ENCODE measurements at places on chromosomes 5 and 9.

GRCh38 chr5:102411-103043 lies 10.6 kb downstream of the PLEKHG4B start:
- DNase-seq: no peak

DNA sequence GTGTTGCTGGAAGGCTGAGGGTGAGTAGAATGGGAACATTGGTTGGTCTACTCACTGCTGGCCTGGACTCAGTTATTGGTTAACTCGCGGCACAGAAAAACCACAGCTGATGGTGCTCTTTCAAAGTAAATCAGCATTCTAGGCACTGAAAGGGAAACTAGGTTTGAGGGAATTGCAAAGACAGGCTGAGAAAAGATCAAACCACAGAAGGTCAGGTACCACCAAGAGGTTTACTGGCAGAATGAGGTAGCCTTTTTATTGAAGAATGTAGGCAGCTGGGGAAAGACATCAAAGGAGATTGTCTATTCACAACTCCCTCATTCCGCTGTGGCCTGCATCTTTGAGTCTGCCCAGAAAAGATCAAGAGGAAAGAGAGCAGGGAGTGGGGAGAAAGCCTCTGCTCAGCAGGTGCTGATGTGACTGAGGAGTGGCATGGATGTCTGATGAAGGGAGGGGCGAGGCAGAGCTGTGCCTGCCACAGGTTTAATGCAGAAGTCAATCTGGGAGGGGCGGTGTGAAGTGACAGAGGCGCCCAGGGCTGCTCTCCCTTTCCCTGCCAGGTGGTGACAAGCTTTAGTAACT lies 255.5 kb downstream of the MAN2A1 start:
- DNase-seq: no peak

DNA sequence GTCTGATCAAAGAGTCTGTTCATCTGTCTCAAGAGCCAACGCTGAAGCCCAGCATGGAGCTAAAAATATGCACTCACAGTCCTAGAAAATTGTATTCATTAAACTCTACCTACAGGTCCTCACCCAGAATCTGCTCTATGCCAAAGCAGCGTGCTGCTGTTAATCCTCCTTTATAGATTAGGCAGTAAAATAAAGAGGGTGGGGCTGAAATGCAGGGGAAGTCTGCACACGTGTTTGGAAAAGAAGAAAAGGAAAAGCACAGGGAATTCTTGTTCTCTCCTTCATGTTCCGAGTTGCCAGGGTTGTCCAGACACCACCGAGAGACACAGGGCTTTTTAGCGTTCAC lies 121.4 kb upstream of the TMEM161B start:
- no peak for DNase-seq

- DNase-seq: no peak
These were observed 8.3 kb downstream of the AHRR start for GRCh38 chr5:329768-330167.

DNA sequence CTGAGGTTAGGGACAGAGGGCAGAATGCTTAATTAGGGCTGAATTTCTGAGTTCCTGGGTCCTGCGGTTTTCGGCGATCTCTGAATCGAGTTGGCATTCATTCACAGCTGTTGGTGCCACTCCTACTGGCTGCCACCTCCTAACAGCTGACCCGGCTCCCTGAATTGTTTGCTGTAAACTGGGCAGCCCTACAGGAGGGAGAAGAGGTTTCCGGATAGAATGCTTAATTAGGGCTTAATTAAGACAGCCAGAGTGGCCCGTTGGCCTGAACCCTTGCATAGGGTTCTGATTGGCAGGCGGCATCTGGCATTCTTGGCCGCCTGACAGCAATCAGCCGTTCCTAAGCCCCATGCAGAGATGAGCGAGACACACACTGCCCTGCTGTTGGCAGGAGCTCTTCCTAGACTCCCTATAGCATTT lies 25.7 kb downstream of the FRMPD1 start:
- DNase-seq: no peak

DNA sequence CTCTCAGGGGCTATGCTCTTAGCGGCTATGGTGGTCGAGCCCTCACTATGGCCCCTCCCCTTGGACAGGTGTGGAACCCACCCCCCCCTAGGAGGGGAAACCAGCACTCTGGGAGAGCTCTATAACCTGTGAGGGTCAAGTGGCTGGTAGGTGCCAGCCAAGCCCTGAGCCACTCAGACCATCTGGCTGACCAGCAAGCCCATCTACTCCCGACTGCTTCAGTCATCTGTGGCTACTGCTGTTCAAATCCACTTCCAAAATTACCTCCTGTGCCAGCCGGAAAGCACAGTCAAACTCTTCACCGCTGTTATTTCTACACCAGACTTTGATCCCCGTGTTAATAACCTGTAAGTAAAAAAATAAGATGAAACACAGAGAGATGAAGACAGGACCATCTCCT lies 28.5 kb downstream of the NSUN2 start:
- DNase-seq: no peak

DNA sequence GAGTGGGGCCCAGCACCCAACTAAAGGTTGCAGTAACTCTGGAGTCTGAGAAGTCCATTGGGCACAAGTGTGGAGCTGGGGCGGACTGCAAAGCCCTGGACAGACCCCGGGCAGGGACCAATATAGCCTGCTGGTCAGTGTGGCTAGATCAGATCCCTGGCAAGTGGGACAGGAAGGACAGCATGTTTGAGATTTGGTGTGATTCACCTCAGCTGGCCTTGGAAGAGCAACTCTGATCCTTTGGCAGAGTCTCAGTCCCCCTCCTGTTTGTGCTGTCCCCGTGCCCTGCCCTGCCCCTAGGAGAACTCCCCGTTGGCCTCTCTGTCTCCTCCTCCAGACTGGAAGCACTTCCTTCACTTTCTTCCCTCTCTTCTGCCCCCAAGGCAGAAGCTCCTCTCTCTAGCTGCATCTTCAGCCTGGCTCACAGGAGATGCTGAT lies 255.3 kb downstream of the FSTL4 start:
- DNase-seq: no peak

DNA sequence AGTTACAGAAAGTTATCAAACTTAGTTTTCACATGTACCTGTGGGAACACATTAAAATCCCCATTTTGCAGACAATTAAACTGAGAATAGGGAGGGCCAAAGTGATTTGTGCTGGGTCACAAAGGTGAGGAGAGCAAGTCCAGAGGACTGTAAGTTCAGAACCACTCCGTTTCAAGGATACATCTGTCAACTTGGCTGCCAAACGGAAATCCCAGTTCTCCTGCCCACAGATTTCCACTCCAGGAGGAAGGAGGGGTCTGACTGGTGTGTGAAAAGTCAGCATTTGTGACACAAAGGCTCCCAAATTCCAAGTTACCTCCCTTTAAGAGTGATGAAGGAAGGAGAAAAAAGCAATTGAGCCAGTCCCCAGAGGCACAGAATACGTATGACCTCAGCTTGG lies 42.3 kb downstream of the PRELID2 start:
- DNase-seq: no peak

GRCh38 chr9:126791406-126792230 lies 13.2 kb upstream of the ZBTB43 start:
- DNase-seq: no peak

- DNase-seq: no peak
These were observed 43.6 kb upstream of the SMIM32 start for GRCh38 chr5:136236479-136237083.

DNA sequence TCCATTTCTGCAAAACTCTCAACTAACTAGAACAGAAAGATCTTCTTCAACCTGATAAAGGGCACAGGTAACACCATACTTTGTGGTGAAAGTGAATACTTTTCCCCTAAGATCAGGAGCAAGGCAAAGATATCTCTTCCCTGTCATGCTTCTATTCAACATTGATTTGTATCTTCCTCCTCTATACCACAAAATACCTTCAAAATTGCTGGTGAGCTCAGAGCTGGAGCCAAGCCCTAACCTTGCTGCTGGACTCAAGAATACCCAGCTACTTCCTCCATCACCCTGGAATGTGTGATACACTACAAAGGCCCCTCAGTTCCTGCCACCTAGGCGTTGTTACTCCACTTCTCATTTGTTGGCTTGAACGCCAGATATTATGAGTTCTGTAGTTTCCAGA lies 499.0 kb downstream of the ACTL7B start:
- DNase-seq: no peak

- DNase-seq: no peak
These were observed 3.6 kb downstream of the MGAT4B start for GRCh38 chr5:179802950-179803562.

- no peak for DNase-seq
These were observed 272.3 kb downstream of the MRPS30 start for GRCh38 chr5:45081082-45081481.

- no peak for DNase-seq
These were observed 116.0 kb upstream of the IRX2 start for GRCh38 chr5:2867373-2867933.

GRCh38 chr5:100576217-100576751 lies 41.1 kb downstream of the FAM174A start:
- no peak for DNase-seq

DNA sequence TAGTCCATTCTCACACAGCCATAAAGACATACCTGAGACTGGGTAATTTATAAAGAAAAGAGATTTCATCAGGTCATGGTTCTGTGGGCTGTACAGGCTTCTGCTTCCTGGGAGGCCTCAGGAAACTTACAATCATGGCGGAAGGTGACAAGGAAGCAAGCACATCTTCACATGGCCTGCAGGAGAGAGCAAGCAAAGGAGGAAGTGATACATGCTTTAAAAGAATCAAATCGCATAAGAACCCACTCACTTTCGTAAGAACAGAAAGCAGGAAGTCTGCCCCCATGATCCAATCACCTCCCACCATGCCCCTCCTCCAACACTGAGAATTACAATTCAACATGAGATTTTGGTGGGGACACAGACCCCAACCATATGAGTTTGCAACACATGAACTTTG lies 5.1 kb upstream of the FBXO38 start:
- DNase-seq: no peak

GRCh38 chr9:105621001-105621400 lies 41.3 kb upstream of the TAL2 start:
- no peak for DNase-seq

DNA sequence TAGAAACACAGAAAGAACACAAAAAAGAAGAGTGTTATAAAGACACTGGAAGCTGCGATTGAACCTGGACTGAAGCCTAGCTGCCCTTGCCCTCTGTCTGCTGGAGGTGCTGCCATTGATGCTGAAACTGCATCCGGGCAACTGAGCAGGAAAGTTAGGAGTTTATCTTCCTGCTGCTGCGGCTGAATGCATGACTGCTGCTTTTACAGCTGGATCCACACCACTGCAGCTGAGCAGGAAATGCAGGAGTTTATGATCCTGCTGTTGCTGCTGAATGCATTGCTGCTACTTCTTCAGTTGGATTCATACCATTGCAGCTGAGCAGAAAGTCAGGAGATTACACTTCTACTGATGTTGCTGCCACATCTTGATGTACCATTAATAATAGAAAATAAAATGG lies 21.8 kb upstream of the JAKMIP2 start:
- no peak for DNase-seq

GRCh38 chr9:37295796-37296195 lies 126.7 kb upstream of the GRHPR start:
- DNase-seq: no peak

DNA sequence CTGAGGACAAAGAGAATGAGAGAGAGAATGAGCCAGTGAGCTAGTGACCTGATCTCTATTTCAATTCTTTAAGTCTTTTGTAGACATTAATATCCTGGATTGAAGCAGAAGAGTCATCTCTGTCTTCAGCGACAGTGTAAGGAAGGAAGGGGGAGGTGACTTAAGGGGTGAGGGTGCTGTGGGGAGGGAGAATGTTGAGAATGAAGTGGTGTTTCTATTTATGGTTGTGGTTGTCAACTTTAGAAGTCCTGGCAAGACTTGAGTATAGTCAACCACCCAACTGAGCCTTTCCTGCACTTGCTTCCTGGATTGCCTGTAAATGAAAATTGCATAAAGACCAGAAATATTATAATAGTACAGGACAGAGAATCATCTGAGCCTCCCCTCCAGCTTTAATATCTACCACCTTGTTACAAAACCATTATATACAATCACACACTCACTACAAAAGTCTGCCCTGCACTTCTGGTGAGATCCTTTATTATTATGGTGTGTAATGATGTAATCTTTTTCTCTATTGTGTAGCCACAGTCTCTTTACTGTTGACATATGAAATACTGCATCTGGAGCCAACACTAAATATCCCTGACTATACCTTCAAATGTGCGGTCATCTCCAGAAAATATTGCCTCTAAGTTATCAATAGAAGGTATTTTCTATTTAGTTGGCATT lies 91.7 kb downstream of the NTRK2 start:
- DNase-seq: no peak

DNA sequence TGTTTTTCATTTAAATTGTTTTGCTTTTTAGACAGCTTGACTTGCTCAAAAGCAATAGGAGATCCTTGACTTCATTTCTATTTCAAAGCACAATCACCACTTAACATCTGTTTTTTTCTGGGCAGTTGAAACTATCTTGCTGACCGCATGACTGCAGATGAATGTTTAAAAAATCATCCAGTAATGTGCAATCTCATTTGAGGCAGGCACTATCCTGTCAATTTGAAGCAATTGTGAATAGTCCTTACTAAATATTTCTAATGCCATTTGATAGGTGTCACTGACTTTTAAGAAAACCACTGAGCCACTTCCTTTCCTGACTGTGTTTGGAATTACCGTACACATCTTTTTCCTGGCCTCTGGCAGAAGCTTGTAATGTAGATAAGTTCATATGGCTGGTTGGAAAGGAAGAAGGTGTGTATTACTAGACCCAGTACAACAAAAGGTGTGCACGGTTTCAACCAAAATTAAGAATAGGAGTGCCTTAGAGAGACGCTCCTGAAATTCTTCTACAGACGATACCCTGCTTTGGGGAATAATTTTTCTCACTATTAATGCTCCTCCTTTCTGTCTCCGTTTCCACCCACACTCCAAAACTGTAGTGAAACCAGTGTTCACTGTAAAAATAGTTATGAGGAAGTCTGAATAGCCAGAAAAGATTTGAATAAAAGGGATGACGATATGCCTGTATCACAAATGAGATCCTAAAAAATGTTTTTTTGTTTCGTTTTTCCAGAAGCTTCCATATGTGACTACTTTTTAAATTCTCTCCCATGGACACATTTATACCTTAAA lies 136.7 kb upstream of the MOCS2 start:
- DNase-seq: peak; percentile 1

- DNase-seq: no peak
These were observed 47.1 kb downstream of the SLC38A9 start for GRCh38 chr5:55665065-55665464.

- DNase-seq: no peak
These were observed 3.0 kb upstream of the CDX1 start for GRCh38 chr5:150163547-150164059.

GRCh38 chr5:126108470-126108869 lies 314.7 kb upstream of the GRAMD2B start:
- DNase-seq: no peak

- no peak for DNase-seq
These were observed 151.8 kb downstream of the SMC2 start for GRCh38 chr9:104245925-104246324.

- DNase-seq: no peak
These were observed 62.2 kb downstream of the ADAMTS16 start for GRCh38 chr5:5202321-5202720.

GRCh38 chr5:34563931-34564709 lies 92.0 kb upstream of the RAI14 start:
- no peak for DNase-seq
